Ureter (tissue), 1 donor: ENCODE measurements at places on chromosomes 16 and 17. TPM values are rescaled to one million over a fixed set of nuclear protein-coding genes. Genes with fewer than 3 reads are reported as not detected.

Gene ST6GALNAC2
- total RNA-seq: 28.7 TPM

Gene CARD14
- 19.3 TPM for total RNA-seq

Gene SPATA32
- total RNA-seq: not detected

Gene AOC2
- total RNA-seq: 3.6 TPM

Gene ANKRD40CL
- not detected for total RNA-seq

Gene RUSF1
- total RNA-seq: 85.6 TPM

Gene CD300E
- total RNA-seq: 0.73 TPM

Gene MYH2
- total RNA-seq: 0.78 TPM

Gene KIF1C
- 141 TPM for total RNA-seq

Gene HBQ1
- not detected for total RNA-seq

Gene SPATA22
- not detected for total RNA-seq

- DNase-seq: no peak
Observed at GRCh38 chr17:53058031-53058430, 764.7 kb upstream of the KIF2B start.

- DNase-seq: no peak
Observed at GRCh38 chr17:80902197-80902962, 89.3 kb upstream of the CHMP6 start.

GRCh38 chr17:61504697-61505096 is 52.5 kb downstream of the TBX4 start:
- DNase-seq: no peak

GRCh38 chr16:3242709-3243108 is 7.8 kb upstream of the ZNF200 start:
- no peak for DNase-seq

GRCh38 chr17:2982854-2983253 is 80.6 kb downstream of the OR1D5 start:
- DNase-seq: peak; percentile 54

DNA sequence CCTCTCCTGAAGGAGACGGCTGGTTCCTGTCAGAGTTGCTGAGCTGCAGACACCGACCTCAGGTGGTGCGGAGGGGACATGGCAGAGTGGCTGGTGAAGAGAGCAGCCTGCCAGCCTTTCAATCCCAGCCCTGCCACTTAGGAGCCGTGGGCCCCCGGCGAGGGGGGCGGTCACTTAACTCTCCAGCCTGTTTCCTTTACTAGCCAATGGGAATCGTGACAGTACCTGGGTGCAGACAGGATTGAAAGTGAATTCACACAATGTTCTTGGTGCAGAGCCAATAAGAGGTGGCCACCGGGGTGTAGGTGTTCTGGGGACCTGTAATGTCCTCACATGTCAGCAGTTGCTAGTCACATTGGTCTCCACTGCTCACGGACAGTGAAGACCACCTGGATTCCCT is 13.5 kb downstream of the ACE start:
- DNase-seq: no peak

DNA sequence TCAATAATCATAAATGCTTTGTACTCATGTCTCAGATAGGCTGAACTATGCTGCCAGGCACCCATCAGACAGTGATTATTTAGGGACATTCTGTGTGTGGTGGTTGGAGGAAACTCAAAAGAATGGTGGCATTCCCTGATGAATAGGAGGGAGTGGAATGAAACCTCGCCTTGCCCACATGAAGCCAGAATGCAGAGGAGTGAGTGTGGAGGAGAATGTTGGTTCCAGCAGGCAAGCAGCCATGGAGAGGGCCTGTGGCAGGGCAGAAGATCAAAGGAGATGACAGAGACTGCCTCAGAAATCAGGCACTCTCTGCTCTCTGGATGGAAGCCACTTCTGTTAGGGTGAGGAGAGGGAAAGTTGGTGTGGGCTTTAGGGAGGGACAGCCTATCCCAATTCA is 22.5 kb downstream of the KCTD19 start:
- no peak for DNase-seq

DNA sequence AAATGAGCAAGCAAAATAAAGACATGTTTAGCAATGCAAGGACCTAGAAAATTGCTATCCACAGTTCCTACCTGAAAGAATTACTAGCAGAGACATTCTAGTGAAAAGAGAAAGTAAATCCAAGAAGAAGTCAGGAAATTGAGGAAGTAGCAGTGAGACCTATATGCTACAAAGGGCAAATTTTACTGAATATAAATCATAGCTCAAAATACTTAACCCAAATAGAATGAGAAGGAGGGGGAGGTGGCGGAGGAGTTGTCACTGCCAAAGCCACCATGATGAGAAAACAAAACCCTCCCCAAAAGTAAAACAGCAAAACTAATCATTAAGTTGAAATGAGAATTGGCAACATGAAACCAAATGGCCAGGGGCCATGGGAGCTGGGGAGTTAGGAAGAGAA is 39.3 kb downstream of the PITPNM3 start:
- no peak for DNase-seq

DNA sequence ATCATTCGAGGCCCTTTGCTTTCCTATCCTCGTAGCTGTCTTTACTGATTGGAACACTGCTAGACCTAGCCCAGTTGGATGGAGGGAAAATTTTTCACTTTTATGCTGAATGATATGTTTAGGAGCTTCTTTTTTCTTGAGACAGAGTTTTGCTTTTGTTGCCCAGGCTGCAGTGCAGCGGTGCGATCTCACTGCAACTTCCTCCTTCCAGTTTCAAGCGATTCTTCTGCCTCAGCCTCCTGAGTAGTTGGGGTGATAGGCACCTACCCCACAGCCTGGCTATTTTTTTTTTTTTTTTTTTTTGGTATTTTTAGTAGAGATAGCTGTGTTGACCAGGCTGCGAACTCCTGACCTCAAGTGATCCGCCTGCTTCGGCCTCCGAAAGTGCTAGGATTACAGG is 17.3 kb upstream of the PSMC5 start:
- DNase-seq: no peak

DNA sequence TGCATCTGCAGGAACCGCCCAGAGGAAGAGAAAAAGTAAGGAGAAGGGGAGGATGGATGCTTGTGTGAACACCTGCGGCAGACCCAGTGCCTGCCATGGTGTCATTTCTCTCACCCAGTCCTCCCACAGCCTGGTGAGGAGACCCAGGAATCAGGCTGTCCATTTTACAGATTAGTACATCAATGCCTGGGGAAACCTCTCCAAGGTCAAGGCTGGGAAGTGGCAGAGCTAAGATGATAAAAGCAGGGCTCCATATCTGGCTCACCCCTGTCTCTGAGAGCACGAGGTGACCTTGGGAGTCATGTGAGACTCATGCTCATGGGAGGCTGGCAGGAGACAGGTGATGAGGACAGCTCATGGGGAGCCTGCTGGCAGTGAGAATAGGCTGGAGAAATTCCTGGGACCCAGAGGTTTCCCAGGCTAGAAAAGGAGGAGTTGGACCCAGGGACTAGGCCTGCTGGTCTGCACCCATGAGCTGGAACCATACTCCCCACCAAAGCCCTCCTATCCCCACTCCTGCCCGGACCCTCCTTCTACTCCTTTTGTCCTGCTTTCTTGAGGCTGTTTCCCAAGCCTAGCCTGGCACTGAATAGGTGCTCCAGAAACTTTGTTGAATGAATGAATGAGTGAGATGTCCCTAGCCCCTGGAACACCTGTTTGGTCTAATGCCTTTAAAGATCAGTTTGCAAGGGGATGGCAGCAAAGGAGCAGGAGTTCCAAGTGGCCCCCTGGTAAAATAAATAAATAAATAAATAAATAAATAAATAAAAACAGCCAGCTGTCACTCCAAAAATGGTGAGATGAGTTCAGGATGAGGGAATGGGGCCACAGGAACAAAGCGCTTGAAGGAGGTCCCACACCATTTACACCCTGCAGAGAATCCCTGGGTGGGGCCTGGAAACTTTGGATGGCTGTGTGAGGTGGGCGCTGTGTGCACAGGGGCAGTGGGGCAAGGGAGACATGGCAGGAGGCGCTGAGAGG is 1.6 kb downstream of the ZNF629 start:
- no peak for DNase-seq

DNA sequence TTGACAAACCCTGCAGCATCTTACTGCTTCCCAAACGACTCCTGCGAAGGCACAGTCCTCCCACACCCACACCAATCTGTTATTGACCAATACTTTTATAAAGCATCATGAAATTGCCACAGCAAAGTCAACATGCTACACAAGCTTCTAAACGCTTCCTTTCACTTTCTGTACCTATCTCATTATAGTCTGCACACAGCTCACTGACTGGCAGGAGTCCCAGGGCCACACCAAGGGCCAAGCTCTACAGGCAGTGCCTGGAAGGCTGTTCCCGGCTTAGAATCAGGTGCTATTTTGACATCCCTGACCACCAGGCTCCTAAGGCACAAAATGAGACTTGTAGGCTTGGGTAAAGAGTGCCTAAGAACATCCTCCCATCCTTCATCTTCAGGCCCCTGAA is 39.5 kb downstream of the USP7 start:
- no peak for DNase-seq

DNA sequence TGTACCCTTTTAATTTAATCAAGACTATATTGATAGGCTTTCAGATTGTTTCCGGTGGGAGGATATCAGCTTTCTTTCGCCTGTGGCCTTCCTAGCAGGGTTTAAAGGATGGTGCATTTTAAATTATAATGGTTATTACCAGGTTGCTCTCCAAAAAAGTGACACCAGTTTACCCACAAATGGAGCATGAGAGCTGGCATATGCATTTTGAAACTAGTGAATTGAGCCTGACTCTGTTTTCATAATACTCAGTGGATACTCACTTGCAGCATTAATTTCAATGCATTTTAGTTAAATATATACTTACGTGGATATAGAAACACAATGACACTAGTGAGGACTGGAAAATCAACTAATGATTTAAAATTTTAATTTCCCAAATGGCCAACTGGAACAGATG is 5.8 kb downstream of the MYL4 start:
- no peak for DNase-seq

DNA sequence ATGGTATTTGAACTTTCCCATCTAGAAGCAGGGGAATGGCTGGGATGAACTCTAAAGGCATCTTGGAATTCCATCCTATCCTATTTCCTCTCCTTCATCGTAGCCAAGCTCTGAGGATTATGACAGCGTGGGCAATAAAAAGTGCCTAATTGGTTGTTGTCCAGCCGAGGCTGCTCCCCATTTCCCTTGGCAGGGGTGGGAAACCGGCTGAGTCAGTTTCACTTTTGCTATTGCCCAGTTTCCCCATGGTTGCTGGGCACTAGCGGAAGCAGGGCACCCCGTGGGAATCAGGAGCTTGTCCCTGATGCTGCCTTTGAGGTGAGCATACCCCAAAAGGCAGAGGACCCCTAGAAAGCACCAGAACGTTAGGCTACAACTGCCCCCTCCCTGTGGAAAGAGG is 13.8 kb upstream of the SP2 start:
- DNase-seq: peak; percentile 67

- peak; percentile 89 for DNase-seq
Observed at GRCh38 chr17:75645501-75645888, 12.3 kb downstream of the SMIM5 start.

GRCh38 chr17:15885770-15886169 is 59.2 kb upstream of the ADORA2B start:
- DNase-seq: no peak
